Motor neuron (in vitro differentiated cells): ENCODE measurements at places on chromosomes 16 and 17. TPM values are rescaled to one million over a fixed set of nuclear protein-coding genes. Genes with fewer than 3 reads are reported as not detected.

The ATXN7L3 gene
- 46.3 and 52.7 TPM in 2 replicates for total RNA-seq

The SAMD14 gene
- total RNA-seq, result 11.2 and 13.3 TPM in 2 replicates

The NLRC3 gene
- total RNA-seq, result 1.1 and 1.8 TPM in 2 replicates

The GNGT2 gene
- not detected in 2 replicates for total RNA-seq

The TEX14 gene
- 0.21 and 0.41 TPM in 2 replicates for total RNA-seq

The TP53TG3 gene
- total RNA-seq, result 0.30 and 0.63 TPM in 2 replicates

The TMC7 gene
- total RNA-seq, result 0.42 and 0.60 TPM in 2 replicates

The TAT gene
- total RNA-seq, result 0.27 and 0.88 TPM in 2 replicates

The KRT25 gene
- not detected in 2 replicates for total RNA-seq

The RPS2 gene
- 3,219 and 3,260 TPM in 2 replicates for total RNA-seq

The ZG16 gene
- total RNA-seq, result 0.08 and 0.09 TPM in 2 replicates

The MKS1 gene
- total RNA-seq, result 27.9 and 32.3 TPM in 2 replicates

The C16orf90 gene
- total RNA-seq, result not detected in 2 replicates

The KRTAP2-2 gene
- total RNA-seq, result not detected in 2 replicates

The SLC38A8 gene
- 1.1 TPM in 1 of 2 replicates, not detected in the other for total RNA-seq

The TNFSF13 gene
- total RNA-seq, result 1.7 and 1.9 TPM in 2 replicates

The FN3K gene
- total RNA-seq, result 6.6 and 10.6 TPM in 2 replicates

The PRR29 gene
- 0.85 and 1.5 TPM in 2 replicates for total RNA-seq

The EFCAB5 gene
- 0.33 and 1.4 TPM in 2 replicates for total RNA-seq

The TERB1 gene
- total RNA-seq, result 0.49 TPM in 1 of 2 replicates, not detected in the other

The NKD1 gene
- total RNA-seq, result 20.0 and 33.2 TPM in 2 replicates

The ITGB3 gene
- total RNA-seq, result 4.8 and 5.9 TPM in 2 replicates

The RNF112 gene
- total RNA-seq, result 1.2 TPM in 1 of 2 replicates, not detected in the other

The PRSS27 gene
- 5.7 and 7.5 TPM in 2 replicates for total RNA-seq

The TMEM92 gene
- total RNA-seq, result 0.38 and 0.49 TPM in 2 replicates

The CRYBA1 gene
- 0.54 TPM in 1 of 2 replicates, not detected in the other for total RNA-seq

The CDC42EP4 gene
- 61.8 and 67.7 TPM in 2 replicates for total RNA-seq

The ZNF423 gene
- 27.4 and 29.7 TPM in 2 replicates for total RNA-seq

The PIMREG gene
- total RNA-seq, result 2.5 and 3.5 TPM in 2 replicates
